Frontal cortex (tissue), 4 donors: ENCODE measurements at places on chromosomes 12 and 14. TPM values are rescaled to one million over a fixed set of nuclear protein-coding genes. Genes with fewer than 3 reads are reported as not detected.

MIPOL1 gene
- total RNA-seq, result 33.8 TPM

CAPZA3 gene
- total RNA-seq, result not detected

GRCh38 chr12:111785651-111786050 lies 18.9 kb downstream of the ALDH2 start:
- no peak for DNase-seq

DNA sequence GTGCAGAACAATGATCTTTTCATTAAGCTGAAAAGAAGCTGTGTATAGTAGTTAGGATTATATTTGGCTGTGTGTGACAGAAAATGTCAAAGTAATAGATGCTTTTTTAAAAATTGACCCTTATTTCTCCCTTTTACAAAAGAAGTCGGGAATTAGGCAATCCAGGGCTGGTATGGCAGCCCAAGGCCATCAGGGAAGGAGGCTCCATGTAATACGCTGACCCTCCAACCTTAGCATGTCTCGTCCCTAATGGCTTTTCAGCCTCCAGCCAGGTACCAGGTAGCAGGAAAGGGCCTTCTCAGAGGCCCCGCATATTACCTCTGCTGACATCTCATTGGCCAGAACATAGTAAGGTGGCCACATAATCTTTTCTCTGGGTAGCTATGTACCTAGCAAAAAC lies 79.7 kb downstream of the VCPKMT start:
- DNase-seq, result no peak

GPD1 gene
- 9.4 TPM for total RNA-seq

GRCh38 chr12:13061377-13061776 lies 17.2 kb downstream of the FAM234B start:
- no peak for DNase-seq

DNA sequence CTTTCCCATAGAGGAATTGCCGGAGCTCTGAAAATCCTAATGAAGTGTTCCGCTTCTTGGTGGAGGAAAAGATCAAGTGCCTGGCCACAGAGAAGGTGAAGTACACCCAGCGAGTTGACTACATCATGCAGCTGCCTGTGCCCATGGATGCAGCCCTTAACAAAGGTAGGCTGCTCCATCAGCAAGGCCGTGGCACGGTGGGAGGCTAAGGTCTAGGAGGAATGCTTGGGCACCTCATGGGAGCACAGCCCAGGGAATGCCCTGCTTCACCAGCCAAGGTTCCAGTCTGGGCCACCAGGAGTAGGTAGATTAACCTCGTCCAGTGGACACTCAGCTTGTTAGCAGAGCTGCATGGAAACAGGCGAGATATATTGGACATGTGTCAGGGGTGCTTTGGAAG lies 6.4 kb upstream of the TPI1 start:
- no peak for DNase-seq

DNA sequence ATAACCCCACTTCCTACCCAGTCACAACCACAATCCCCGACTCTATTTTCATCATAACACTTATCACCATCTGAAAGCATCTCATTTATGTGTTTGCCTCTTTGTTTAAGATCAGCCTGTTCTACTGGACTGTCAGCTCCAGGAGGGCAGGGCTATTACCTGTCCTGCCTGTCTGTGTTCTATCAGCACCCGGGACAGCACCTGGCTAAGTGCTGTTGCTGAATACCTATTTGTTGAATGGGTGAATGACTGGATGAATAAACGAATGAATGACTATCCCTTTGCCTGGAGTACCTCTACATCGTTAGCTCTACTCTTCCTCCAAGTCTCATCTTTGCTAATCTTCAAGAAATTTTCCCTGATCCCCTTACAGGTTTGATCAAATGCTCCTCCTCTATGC lies 69.0 kb downstream of the WSCD2 start:
- DNase-seq, result no peak

GRCh38 chr14:70827752-70828151 lies 18.4 kb upstream of the MAP3K9 start:
- no peak for DNase-seq

BICD1 gene
- 36.3 TPM for total RNA-seq
